ENCODE measurements at places on chromosomes 11 and 22.

DNA sequence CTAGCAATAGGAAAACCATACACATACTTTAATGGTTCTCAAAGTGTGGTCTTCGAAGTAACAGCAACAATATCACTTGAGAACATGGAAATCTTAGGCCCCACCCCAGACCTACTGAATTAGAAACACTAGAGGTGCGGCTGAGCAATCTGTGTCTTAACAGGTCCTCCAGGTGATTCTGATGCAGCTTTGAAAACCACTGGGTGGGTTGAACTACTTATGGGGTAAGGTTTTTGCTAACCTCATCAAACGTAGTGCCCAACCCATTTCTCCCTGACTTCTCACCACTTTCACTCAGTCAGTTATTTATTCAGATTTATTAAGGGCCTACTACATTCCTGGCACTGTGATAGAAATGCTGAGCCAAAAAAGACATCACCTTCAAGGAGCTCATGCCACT, 3.7 kb downstream of the MPZL2 start:
- DNase-seq = no peak

- no peak for DNase-seq
Observed at GRCh38 chr11:95536047-95536690, 253.4 kb downstream of the FAM76B start.

DNA sequence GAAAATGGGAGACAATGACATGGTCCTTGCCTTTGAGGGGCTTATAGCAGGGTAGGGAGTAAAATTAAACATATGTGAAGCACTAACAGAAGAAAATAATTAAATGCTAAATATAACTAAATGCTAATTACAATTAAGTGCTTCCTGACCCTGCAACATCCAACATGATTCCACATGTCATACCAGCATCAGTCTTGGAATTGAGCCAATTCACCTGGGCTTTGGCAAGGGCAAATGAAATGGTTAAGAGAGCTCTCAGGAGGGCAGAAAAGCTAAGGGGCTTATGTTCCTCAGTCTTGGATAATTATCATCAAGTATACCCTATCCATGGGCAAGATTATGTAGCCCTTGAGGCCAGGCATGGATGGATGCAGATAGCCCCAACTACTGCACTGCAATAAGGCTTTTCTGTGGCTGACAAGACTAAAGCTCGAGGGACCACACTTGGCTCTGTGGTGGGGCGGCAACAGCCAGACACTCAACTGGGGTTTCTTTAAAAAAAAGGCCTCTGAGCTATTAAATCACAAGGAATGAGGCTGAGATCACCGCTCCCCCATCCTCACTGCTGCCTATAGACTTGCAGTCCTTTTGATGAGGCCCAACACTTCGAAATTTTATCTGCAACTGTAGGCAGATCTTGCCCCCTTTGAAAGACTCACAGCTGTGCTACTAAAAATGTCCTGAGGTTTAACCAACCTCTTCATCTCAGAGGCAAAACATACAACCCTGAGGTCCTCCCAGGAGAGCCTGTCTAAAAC, 39.0 kb downstream of the IL18BP start:
- no peak for DNase-seq

GRCh38 chr22:33337524-33337923, 279.3 kb upstream of the SYN3 start:
- no peak for DNase-seq

- no peak for DNase-seq
Observed at GRCh38 chr11:79514290-79514689, 73.5 kb upstream of the TENM4 start.

GRCh38 chr22:46107753-46108563, 42.4 kb upstream of the PPARA start:
- DNase-seq = no peak

DNA sequence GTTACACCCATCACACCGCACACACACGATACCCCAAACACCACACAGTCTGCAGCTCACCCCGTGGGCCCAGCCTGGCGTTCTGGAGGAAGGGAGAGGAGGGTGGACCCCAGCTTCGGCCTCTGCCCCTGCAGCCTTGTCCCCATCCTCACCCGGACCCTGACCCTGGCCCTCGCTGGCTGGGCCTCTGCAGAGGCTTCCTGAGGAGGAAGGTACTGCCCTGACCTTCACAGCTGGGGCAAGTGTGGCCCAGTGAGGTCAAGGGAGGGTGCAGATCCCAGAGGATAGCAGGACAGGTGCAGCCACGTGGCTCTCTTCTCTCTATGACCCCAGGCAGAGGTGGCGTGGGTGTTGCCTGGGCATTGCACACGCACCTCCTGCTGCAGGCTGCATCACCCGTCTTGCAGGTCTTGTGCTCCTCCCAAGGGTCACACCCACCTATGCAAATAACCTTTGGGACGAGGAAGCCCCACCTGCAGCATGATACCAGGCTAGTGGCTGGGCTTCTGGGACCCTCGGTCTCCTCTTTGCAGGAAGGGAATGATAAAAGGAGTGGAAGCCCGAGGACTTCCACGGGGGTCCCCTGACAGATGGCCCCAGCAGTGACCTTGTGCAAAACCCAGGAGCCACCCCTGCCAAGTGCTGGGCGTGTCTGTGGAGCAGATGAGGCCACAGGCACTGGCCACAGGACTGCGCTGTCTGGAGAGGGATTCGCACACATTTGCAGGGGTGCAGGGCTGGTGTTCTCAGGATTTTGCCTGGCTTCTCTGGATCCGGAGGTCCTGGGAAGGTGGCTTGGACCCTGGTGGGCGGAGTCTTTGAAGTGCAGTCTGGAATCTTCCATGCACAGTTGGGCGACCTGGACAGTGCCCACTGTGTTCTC, 1241.5 kb downstream of the BRD1 start:
- DNase-seq = no peak

DNA sequence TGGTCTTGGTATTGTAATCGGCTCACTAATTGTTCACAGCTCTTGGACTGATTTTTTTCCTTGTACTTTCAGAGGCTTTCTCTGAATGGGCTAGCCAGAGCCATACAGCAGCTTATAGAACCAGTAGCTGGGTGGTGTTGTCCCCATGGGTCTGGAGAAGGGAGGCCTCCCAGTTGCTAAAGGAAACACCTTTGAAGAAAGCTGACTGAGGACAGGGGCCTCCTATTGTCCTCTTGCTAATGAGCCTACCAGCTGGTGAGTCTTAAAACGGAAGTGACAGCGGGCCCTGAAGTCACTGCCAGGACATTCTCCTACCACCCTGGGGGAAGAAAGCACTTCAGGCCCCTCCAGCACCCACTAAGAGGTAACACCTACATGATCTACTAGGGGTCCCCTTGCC, 9.9 kb downstream of the FADS3 start:
- DNase-seq = no peak

GRCh38 chr22:26748845-26749244, 91.5 kb downstream of the MIAT start:
- DNase-seq = no peak

DNA sequence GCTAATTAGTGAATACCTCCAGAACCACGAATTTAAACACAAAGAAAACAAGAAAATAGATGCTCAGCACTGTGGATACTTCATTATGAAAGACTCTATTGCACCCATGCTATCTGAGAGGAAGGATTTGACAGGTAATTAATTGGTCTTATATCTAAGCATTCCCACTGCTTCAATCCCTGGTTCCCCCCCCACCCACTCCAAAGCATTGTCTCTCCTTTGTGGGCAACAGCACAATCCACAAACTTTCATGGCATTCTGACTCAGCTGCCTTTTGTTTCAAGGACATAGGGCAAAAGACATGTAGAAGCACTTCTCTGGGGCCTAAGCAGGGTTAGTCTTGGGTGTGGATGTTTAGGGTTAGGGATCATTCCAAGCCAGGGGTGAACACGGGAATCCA, 551.4 kb downstream of the BUD13 start:
- DNase-seq = no peak

GRCh38 chr11:84691830-84692229, 935.3 kb downstream of the DLG2 start:
- no peak for DNase-seq

- DNase-seq = no peak
Observed at GRCh38 chr11:6199174-6199810, at the start of gene OR52W1. Gene OR52W1 (plus strand): TSS chr11:6199224. CDS start chr11:6199224, 0 bp downstream.

DNA sequence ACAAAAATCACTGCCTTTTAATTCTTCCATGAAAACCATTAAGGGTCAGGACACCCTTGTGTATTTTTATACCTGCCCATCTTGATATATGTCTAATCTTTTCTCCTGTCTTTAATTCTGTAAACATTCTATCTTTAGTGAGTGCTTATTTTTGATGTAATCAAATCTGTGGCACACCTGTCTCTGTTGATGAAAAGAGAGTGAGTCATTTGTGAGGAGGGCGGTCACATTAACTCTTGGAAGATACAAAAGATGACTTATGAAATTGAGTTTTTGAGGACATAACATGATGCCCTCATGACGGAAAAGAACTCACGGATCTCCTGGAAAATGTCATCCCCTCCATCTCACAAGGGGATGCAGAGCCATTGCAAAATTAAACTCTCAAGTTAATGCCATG, 206.5 kb upstream of the PGR start:
- DNase-seq = no peak

GRCh38 chr22:35582218-35582860, 34.8 kb downstream of the MB start:
- no peak for DNase-seq

DNA sequence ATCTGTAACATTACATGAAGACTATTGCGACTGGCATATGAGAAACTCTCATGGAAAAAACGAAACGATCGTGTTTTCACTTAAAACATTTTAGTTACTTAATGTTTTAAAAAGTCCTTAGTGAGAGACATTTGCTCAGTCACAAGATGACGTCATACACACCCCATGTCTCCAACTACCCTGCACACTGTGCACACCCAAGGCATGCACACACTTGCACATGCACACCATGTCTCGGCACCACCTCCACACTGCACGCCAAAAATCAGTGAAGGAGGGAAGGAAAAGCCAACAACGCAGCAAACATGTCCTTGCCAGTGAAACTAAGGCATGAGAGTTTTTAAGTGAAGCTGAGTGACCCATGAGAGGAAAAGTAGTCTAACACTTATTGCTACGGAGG, 18.0 kb downstream of the NCAPD3 start:
- DNase-seq = no peak
